Activated CD4-positive, alpha-beta T cell treated with anti-CD3 and anti-CD28 coated beads, Interleukin-2, amount 50 U/mL, for 48 hours (primary cell): ENCODE measurements at places on chromosomes 1 and 21.

GRCh38 chr1:216742625-216743024 lies 19.4 kb upstream of the ESRRG start:
- DNase-seq = no peak

- peak; percentile 60 for DNase-seq
These were observed 25.9 kb upstream of the DNAJC11 start for GRCh38 chr1:6727535-6727934.

DNA sequence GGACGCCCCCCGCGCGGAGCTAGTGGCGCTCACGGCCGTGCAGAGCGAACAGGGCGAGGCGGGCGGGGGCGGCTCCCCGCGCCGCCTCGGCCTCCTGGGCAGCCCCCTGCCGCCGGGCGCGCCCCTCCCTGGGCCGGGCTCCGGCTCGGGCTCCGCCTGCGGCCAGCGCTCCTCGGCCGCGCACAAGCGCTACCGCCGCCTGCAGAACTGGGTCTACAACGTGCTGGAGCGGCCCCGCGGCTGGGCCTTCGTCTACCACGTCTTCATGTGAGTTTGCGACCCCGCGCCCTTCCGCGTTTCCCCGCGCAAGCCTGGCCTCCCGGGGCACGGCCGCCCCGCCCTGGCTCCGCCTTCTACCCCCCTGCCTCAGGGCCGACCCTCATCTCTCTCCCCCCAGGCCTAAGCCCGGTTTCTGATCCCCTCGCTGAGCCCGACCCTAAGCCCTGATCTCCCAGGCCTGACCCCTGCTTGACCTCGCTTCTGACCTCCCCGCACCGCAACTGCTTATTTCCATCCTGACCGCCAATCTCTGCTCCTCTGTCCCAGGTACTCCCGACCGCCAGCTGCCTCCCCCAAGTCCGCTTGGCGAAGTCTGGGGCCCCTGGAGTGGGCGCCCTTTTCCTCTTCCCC lies 669 bp downstream of the KCNQ4 start:
- DNase-seq = no peak

- DNase-seq = no peak
These were observed 77.3 kb upstream of the GALNT2 start for GRCh38 chr1:229989591-229990248.

DNA sequence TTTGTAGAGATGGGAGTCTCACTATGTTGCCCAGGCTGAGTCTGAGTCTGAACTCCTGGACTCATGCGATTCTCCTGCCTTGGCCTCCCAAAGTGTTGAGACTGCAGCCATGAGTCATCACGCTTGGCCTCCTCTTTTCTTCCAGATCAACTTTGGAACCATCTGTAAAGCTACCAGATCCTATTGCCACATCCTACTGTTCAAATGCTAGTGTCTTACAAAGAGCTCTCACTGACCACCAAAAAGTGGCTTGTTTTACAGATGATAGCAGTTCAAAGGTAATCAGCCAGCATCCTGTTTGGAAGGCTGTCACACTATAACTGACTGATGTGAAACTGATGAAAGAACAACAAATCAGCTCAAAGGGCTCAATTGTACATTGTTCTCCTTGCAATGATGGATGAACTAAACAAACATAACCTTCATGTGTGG lies 221.6 kb downstream of the AKT3 start:
- DNase-seq = no peak

DNA sequence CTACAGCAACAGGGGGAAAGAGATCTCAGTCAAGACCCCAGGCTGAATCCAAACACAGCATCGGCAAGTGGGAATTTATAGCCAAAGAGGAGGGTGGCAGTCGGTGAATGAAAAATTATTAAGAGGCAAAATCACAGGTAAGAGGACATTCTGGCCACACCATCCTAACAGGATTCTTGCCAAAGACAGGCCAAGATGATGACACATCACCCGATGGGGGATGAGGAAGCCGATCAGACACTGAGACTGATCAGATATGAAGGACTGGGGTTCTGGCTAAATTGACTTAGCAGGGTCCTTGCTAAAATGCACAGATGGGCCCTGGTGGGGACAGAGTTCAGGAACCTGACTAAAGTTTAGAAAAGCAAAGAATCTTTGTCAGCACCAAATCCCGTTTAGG lies 402.2 kb downstream of the SMYD3 start:
- no peak for DNase-seq

DNA sequence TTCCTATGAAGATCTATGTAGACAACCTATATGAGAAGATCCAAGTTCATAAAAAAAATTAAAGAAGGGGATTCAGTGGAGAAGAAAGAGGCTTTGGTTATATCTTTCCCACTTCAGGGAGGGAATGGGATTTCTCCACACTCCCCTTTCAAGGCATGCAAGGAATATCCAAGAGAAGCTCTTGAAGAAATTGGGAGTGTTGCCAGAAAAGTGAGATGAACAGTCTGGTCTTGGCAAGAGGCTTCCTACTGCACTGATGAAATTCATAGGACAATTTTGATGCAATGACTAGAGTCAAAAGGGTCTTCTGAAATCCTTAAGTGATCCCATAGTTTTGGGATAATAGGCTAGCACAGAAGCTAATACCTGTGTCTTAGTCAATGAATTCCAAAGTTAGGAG lies 153.0 kb downstream of the KCTD3 start:
- no peak for DNase-seq

DNA sequence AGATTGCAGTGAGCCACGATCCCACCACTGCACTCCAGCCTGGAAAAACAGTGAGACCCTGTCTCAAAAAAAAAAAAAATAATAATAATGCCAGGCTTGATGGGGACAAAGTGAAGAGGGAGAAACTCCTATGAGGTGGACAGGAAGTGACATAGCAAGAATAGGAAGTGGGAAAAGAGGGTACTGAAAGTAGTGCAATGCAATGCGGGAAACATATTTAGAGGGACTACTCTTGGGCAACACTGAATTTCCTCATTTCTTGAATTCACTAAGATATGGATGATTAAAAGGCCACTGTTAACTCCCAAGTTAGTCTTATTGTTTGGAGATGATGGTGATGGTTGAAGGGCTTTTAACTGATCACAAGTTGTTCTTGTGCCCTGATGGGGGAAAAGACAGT lies 21.6 kb upstream of the KCNA2 start:
- DNase-seq = no peak

- DNase-seq = no peak
These were observed 70.2 kb upstream of the GOLT1A start for GRCh38 chr1:204283711-204284651.

GRCh38 chr1:209318181-209319056 lies 265.1 kb upstream of the CAMK1G start:
- no peak for DNase-seq

- DNase-seq = no peak
These were observed 10.5 kb upstream of the LMO4 start for GRCh38 chr1:87318056-87318650.

DNA sequence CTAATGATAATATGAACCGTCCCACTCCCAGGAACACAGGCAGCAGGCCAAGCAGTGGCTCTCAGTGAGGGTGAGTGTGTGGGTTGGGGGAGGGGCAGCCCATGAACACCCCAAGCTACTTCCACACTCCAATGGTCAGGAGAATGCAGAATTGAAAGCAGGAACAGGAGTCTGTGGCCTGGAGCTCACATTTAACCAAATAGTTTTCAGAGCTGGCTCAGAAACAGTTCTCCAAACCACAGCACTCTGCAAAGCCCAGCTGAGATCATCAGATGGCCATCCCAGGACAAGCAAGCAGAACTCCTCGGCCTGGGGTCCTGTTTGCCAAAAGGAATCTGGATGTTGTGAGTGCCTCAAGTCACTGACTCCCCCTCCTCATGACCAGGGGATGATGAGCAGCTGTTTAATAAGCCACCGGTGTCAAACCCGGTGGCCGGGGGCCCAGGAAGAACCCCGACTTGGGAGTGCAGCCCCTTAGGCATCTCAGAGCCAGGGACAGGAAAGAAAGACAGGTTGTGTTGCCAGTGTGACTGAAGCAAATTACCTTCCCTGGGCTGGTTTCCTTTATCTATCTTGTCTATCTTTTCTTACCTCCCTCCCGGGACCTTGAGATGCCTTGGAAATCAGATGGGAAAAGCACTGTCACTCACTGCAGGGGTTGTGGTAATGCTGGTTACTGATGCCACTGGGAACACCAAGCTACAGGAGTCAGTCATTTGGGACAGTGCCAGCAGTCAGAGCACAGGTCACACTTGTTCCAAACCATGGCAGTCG lies 20.4 kb downstream of the DEGS1 start:
- no peak for DNase-seq

DNA sequence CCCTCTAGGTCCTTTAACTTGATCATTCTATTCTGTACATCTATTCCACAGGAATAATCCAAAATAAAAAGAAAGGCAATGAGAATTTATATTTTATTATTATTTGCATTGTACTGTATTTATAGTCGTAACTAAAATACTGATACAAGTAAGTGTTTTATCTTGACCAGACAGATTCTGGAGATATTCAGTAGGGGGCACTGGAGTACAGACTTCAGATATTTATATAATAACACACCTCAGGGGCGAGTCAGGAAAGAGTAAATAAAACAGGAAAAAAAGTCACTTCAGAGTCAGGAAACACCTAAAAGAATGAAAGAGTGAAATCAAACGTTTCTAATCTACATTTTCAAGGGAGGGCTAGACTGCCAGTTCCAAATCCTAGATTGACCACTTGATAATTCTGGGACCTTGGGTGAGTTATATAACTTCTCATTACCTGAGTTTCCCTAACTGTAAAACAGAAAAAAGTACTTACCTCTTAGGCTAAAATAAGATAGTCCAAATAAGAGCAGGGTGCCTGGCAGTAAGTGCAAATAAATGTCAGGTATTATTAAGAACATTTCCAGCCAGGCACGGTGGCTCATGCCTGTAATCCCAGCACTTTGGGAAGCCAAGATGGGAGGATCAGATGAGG lies 31.1 kb upstream of the MTF1 start:
- DNase-seq = no peak

GRCh38 chr1:172498857-172499256 lies 34.1 kb upstream of the SUCO start:
- DNase-seq = no peak

- no peak for DNase-seq
These were observed 1.7 kb downstream of the PADI3 start for GRCh38 chr1:17250601-17251000.

- DNase-seq = no peak
These were observed 117.2 kb upstream of the KCNJ15 start for GRCh38 chr21:38139380-38140168.

GRCh38 chr1:11851180-11851579 lies 3.6 kb upstream of the NPPA start:
- DNase-seq = no peak

- DNase-seq = no peak
These were observed 37.7 kb downstream of the KCNAB2 start for GRCh38 chr1:6083385-6083784.

DNA sequence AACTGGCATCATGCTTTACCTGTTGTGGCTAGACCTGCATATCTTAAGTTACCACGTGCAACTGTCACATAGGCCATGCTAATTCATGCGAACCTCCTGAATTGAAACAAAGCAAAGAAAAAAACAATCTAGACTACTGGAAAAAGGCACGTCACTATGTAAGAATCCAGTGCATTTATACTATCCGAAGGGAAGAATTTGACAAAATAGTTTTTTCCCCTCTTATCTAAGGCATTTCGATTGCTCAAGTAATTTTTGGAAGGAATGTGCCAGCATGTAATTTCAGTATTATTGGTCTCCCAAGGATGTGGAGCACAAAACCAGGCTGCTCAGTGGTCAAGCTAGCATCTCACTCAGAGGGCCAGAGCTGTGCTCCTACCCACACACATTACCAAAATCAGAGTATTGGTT lies 31.5 kb upstream of the C1orf198 start:
- DNase-seq = no peak

DNA sequence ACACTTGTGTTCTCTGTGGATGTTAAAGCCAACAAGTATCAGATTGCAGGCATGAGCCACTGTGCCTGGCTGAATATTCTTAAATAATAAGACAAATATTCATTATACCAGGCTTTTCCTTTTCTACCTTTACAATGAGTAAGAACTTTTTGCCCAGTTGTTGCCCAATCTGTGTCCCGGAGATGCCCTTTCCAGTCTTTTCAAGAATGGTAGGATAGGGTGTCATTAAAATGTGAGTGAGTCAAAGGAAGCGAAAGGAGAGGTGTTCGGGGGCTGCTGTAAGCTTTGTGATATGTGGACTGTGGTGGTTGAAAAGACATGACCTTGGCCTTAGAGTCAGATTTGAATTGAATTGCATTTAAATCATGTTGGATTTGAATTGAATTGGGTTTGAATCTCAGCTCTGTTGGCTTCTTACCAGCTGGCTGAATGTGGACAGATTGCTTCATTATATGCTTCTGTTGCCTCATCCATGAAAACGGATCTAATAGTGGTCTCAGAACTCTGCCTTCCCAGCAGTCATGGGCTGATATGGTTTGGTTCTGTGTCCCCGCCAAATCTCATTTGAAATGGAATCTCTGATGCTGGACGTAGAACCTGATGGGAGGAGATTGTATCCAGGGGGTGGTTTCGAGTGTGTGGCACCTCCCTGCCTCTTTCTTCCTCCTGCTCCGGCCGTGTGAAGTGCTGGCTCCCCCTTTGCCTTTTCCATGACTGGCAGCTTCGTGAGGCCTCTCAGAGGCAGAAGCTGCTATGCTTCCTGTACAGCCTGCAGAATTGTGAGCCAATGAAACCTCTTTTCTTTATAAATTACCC lies 22.7 kb upstream of the AADACL3 start:
- no peak for DNase-seq

- no peak for DNase-seq
These were observed 75.3 kb upstream of the KIAA0040 start for GRCh38 chr1:175267716-175268416.

DNA sequence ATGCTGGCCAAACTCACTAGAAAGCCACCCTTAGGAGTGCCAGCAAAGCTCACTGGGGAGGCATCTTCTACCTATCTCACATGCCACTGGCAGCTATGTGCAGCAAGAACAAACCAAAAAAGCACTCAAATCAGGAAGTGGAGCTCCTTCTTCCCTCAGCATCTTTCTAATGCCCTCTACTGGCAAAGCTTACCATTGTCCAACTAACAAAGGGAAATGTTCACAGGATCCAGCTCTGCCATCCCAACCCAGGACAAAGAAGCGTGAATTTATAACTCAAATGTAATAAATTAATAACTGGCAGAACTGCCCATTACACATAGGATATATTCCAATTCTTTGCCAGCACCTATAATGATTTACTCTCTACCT lies 38.9 kb downstream of the LEPR start:
- no peak for DNase-seq
